Stimulated activated CD4-positive, alpha-beta T cell treated with anti-CD3 and anti-CD28 coated beads, Interleukin-1b, Interleukin-23, amount 100 ng/mL, for 4 hours (primary cell): ENCODE measurements at places on chromosomes 4 and X.

DNA sequence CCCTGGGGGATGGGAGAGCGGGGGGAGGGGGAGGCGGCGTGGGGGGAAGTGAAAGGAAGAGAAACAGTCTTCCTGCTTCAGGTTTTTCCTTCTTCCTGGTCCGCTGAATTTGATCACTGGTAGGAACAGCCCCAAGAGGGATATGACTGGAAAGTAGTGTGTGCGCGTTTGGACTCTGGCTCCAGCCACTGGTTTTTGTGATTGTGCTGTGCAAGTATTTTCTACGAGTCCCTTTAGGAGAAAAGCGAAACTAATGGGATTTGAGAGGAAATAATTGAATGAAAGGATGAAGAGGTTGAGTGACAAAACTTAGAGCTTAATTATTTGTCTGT is 836 bp downstream of the PRRG1 start:
- DNase-seq = no peak

DNA sequence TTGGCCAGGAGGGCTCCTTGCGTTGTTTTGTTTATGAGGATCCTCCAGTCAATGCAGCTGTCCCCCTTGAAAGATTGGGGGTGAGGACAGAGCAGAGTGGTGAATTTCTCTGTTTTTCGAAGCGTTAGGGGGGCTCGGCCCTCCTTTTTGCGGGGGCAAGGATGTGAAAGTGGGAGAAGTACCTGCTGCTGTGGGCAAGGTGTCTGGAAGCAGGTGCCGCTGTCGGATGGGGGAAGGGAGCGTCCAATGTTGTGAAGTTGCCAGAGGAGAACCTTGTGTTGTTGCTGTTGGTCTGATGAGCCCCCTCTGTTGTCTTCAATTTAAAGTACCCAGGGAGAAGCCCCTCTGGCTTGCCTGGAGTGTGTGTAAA is 613 bp downstream of the GLRB start:
- DNase-seq = no peak

GRCh38 chr4:162804351-162804924 is 362.3 kb downstream of the NAF1 start:
- no peak for DNase-seq

DNA sequence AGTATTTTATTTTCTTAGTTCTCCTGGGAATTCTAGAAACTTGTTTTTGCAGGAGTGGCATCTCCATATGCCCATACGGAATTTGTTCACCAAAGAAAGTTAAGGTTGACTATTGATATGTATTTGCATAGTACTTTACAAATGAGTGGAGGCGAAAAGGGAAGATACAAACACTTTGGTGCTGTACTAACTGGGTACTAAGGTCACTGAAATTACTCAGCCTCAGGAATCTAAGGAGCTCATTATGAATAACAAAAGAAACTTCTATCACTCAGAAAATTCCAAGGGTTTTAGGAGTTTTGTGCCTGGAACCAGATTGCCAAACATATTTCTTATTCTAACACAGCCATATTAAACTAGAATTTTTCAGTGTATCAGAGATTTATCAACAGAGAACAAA is 27.4 kb upstream of the TMPRSS11B start:
- DNase-seq = no peak

- DNase-seq = no peak
Observed at GRCh38 chr4:87166296-87166854, 54.0 kb downstream of the KLHL8 start.
